ENCODE measurements at places on chromosomes 12 and 14.
A peak's percentile ranks its signal among the peaks of the same experiment; 100 is the strongest.

- no peak for DNase-seq
Observed at GRCh38 chr12:68042212-68042699, 53.0 kb downstream of the IFNG-AS1 start.

DNA sequence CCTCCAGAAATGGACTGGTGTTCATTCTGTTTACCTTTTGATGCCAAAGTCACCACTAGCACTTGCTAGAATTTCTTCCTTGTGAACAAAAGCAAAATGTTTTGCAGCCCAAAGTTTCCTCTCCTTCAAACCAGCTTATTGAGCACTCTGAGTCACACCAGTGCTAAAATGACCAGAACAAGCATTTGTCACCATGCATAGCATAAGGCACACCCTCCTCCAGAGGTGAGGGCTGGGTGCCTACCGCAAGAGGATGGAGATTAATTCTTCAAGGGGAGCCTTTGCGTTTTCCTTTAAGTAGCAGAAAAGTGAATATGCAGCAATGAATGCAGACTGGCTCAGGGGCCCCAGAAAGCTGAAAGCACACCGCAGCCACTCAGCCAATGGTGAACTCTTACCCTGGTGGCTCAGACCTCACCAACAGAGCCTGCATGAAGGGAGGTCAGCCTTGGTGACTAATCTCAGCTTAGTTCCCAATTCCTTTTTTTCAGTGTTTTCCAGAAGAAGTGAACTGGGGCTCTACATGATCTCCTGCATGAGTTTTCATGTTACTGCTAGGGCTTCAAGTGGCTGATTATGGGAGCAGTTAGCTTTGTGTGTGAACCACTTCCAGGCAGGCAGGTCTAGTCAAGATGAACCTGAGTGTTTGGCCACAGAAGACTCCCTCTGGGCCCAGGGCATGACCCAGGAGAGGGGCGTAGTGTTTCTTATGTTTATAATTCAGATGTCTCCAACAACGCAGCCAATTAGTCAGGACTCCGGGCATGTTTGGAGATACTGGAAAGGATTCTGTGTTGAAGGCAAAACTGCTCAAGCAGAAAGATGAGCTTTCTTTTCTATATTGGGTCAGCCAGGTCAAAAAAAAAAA lies 96.3 kb downstream of the PAX9 start:
- no peak for DNase-seq

- DNase-seq, result no peak
Observed at GRCh38 chr12:52222692-52223091, 10.4 kb upstream of the KRT7 start.

DNA sequence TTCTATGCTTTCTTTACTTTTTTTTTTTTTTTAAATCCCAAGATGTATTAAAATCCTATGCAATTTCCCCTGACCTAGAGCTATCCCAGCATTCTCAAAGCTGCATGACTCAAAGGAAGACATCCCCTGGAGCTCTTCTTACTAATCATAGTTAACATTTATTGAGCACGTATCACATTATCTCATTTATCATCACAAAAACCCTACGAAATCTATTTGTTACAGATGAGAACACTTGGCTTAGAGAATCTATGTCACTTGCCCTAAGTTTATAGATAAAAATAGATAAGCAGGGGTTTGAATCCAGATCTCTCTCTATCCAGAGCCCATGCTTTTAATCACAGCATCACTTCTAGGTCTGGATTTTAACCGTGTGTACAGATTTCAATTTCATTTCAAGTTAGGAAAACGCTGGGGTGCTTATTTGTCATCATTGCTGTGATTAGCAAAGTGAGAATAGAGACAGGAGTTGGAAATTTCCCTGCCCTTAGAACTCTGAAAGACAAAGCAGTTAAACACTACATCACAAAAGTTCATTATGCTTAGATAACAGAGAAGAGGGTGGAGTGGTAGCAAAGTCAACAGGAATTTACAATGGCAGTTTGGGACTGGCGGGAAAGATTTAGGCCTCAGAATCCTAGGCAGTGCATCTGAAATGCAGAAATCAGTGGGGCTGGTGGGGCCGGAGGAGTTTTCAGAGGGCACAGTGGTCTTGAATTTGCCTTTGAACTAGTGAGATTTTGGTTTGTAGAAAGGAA lies 177.7 kb upstream of the FRMD6 start:
- DNase-seq, result peak; percentile 59

DNA sequence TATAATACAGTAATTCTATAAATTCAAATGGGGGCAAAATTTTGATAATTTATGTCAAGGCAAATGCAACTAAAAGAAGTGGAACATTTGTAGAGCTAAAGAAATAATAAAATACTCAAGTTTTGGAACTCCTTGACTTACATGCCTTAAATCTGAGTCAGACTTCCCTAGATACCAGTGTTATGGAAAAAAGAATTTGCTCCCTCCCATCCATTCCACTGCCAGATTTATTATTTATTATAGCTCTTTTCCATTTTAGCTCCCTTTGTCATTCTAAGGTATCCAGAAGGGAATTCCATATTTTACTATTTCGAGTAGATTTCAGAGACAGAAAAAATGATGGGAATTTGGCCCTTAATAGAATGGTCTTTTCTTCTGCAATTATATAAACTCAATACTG lies 44.0 kb downstream of the RHOJ start:
- DNase-seq, result peak; percentile 15

GRCh38 chr12:47038270-47038748 lies 41.1 kb upstream of the PCED1B start:
- no peak for DNase-seq

- DNase-seq, result no peak
Observed at GRCh38 chr14:63713058-63713457, 14.8 kb downstream of the SGPP1 start.

GRCh38 chr14:30385925-30386324 lies 173.0 kb upstream of the G2E3 start:
- no peak for DNase-seq

DNA sequence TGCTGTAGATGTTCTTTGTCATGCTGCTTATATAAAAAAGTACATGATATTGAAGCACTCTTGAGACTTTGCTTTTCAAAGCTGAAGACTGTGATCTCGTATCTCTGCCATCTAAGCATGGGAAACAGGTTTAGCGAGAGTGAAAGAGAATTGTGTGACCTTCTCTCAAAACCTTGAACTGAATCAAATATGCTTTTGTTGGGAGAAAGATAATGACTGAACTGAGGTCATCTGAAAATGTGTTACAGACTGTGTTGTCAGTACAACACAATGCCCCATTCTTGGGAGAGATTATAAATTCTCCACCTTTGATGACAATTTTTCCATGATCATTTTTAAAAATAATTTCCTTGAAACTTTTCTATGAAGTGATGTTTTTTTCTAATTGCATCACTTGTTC lies 272.1 kb upstream of the SEL1L start:
- no peak for DNase-seq

- no peak for DNase-seq
Observed at GRCh38 chr14:105641075-105641937, 114.9 kb downstream of the TMEM121 start.

GRCh38 chr14:20501346-20501745 lies 4.0 kb upstream of the RNASE10 start:
- DNase-seq, result peak; percentile 13

- DNase-seq, result no peak
Observed at GRCh38 chr14:35268946-35269345, 23.2 kb upstream of the PSMA6 start.

DNA sequence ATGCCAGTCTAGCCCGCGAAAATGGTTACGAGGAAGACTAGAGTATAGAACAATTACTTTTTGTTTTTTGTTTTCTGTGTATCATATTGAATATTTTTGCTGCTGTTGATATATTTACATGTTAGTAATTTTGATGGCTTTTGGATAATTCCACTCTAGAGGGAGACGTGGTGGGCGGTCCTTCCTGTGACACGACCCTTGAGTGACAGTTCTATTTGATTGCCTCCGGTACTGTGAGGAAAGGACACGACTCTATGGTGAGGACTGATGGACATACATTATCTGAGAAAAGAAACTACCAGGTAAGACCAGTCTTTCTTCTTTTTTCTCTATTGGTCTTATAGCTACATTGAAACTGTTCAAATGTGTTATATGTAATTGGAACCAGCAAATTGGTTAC lies 34.7 kb downstream of the CNOT2 start:
- no peak for DNase-seq

GRCh38 chr12:56884421-56884820 lies 49.8 kb downstream of the SDR9C7 start:
- DNase-seq, result peak; percentile 11

- peak; percentile 25 for DNase-seq
Observed at GRCh38 chr14:28902930-28903329, 136.3 kb downstream of the FOXG1 start.

DNA sequence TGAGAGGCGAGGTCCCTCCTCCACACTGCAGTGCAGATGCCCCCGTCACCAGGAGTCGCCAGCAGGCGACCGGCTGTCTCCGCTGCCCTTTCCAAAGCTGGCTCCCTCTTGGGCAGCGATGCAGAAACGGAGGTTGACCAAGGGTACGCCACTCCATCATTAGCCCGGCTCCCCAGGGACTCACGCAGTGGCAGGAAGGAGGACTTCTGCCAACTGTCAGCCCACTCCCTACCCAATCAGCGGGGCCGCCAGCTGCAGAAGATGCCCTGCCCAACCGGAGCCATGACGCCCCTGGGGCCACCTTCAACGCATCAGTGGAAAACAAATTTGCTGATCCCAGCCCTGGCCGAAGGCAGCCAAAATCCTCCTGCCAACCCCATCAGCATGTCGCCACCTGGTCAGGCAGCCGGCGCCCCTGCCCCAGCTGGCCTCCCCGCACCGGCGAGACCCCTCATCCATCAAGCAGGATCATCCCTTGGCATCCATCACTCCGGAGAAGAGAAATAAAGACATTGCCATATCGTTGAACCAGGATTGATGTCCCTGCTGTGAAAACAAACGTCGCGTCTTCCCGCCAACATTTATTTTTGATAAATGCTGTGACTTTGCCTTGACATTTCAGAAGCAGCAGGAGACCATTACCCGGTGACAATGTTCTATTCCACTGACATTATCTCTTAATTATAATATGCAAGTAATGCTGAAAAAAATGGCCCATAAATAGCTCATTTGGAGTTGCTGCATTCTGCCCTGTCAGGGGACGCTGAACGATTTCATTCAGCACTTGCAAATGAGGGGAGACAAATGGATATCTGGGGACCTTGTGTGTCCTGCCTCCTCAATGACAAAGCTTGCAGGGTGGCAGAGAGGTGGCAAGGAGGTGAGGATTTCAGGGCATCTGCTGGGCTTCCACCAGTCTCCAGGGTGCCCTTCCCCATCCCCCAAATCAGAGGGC lies 105.1 kb downstream of the SCARB1 start:
- no peak for DNase-seq

DNA sequence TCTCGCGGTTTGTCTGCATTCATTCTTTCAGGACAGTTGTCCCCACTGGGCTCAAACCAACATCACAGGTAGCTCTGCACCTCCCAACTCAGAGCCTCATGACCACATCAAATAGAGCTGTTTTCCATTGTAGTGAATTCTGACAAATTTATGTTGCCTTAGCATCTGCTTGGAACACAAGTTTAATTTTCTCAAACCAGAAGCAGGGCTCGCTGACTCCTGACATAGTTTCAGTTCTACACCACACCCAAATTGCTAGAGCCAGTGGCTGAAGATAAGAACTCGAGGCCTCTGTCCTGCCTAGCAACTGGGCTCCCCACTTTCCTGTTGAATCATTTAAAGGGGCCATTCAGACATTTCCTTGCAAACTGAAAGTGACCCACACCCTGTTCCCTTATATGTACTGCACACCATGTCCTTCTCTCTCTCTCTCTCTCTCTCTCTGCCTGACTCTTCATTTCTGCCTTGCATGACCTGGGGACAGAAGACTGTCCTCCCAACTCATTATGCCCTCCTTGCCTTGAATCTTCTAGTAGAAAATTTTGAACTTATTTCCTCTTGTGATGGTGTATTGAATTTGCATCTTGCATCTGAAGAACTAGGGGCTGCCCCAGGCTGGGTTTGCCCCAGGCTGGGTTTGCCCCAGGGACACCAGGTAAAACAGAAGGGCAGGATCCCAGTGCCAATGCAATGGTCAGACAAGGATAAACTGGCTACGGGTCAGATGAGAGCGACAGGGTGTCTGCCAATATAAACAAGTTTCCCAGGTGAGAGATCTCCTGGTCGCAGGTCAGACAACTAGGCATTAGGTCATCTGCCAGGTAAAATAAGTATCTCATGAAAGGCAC lies 9.7 kb upstream of the WSCD2 start:
- no peak for DNase-seq

- no peak for DNase-seq
Observed at GRCh38 chr12:108788076-108788782, 56.9 kb upstream of the CORO1C start.

DNA sequence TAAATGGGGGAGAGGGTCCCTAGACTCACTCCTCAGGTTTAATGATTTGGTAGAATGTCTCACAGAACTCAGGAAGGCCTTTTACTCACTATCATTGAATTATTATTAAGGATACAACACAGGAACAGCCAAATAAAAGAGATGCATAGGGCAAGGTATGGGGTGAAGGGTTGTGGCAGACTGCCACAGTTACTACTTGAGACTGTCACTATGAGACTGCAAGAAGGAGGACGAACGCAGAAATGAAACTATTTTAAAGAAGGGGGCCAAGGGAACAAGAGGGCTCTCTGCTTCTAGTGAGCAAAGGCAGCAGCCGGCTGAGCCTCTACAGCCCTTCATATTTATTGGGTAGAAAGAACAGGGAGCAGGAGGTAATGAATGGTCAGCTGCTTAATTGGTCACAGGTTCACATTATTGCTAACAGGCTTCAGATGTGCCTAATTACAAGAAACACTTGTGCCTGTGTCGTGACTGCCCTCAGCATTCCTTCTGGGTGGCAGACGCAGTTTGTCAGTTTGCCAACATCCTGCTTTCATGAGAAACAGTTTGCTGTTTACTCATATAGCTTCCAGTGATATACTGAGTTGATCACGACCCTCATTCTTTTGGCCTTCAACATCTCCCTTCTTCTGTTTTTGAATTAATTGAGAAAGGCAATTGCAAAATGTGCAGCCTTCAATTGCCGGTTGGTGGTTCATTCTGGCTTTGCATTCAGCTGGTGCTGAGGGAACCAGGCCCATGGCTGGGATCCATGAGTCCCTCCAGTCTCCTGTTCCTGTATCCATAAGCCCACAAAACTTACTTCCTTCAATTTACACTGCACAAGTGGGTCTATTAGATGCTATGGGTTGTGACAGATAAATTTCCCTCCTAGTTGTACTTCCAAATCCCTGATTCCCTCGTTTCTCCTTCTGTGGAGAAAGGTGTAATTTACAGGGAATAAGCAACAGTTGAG lies 82.8 kb upstream of the PLEKHG7 start:
- peak; percentile 17 for DNase-seq

- peak; percentile 81 for DNase-seq
Observed at GRCh38 chr12:100127766-100128511, 14.7 kb downstream of the BLTP3B start.
